GM23248 (cell line): ENCODE measurements at places on chromosomes 2 and 18.

GRCh38 chr18:3350566-3351527, 88.9 kb downstream of the MYL12B start:
- peak; percentile 54 for DNase-seq

DNA sequence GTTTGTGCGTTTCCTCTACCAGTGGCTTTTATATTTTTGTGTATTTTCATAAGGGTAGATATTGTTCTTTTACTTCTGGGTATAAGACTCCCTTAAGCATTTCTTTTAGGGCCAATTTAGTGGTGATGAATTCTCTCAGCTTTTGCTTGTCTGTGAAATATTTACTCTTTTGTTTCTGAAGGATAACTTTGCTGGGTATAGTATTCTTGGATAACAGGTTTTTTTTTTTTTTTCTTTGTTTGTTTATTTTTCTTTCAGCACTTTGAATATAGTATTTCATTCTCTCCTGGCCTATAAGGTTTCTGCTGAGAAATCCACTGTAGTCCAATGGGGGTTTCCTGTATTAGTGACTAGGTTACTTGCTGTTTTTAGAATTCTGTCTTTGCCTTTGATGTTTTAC, 122.7 kb downstream of the XRCC5 start:
- DNase-seq, result no peak

DNA sequence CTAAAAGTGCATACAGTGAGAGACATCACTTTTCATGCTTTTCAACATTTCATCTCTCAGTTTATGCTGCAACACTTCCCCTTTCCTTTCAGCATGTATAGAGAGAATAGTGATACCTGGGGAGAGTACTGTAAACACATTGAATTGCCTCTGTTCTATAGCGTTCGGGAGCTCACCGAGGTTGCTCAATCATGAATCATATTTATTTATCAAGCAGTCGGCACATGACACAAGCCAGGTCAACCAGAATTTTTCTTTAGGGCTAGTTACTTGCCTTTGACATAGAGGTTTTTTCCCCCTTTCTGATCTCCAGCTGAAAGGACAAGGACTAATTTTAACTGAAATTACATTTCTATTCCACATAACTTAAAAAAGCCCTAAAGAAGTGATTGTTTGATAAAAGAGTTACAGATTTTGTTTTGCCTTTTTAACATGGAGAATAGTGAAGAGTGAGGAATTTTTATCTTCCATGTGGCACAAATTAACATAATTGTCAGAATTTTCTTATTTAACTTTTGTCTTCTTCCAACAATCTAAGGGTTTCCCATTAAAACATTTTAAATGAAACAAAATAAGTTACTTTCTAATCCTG, 690.9 kb upstream of the TMEFF2 start:
- no peak for DNase-seq

DNA sequence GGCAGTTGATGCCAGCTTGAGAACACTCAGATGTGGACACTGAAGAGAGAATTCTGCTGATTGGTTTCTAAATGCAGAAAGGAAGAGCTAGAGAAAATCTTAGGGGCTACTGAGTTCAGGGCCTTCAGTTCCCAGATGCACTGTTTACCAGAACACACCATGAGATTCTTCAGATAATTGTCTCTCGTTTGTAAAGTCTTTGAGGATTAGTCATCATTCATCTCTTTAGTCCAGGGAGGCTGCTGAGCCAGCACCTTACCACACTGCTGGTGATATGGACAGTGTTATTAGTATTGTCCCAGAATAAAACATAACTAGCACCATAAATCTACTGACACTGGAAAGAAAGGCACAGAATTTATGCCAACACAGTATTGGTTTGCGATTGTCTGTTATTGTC, 690.8 kb upstream of the CELF4 start:
- no peak for DNase-seq

DNA sequence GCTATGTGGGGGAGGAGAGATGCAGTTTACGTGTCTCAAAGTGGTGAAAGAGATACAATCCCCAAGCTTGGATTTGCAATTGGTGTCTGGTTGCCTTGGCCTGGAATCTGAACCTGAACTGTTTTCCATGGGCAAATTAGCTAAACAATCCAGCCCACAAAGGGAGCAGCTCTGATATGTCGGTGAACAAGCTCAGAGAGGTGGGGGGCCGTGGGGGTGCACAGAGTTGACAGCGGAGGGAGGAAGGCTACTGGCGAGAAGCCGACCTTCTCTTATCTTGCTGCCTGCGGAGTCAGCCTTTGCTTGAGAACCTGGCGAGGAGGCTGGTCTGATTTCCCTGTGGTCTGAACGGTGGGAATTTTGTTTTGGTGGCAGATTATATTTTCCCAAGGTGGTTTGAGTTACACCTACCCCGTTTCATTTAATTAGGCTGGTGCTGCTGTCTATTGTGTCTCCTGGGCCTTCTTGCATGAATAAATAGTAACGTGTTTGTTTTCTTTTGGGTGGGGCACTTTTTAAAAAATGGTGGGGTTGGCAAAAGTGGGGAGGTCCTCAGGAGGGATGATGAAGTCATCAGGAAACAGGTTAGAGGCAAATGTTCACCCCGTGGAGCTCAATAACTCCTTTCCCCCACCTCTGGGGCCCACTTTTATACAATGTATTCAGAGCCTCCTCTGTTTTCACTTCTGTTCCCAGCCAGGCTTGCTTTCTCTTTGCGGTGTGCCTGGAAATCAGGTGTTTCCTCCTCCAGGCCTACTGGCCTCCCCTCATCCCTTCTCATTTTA, 80.9 kb upstream of the IGFBP5 start:
- DNase-seq, result no peak

GRCh38 chr2:9821805-9822445, 21.3 kb upstream of the TAF1B start:
- no peak for DNase-seq
